ENCODE measurements at places on chromosomes 3 and 15. TPM values are rescaled to one million over a fixed set of nuclear protein-coding genes. Genes with fewer than 3 reads are reported as not detected.

The GHSR gene
- not detected for total RNA-seq

The PCNP gene
- 103 TPM for total RNA-seq

The CHRM5 gene
- total RNA-seq: not detected

The CAMKV gene
- 0.35 TPM for total RNA-seq
